ENCODE measurements at places on chromosomes 4 and X.

DNA sequence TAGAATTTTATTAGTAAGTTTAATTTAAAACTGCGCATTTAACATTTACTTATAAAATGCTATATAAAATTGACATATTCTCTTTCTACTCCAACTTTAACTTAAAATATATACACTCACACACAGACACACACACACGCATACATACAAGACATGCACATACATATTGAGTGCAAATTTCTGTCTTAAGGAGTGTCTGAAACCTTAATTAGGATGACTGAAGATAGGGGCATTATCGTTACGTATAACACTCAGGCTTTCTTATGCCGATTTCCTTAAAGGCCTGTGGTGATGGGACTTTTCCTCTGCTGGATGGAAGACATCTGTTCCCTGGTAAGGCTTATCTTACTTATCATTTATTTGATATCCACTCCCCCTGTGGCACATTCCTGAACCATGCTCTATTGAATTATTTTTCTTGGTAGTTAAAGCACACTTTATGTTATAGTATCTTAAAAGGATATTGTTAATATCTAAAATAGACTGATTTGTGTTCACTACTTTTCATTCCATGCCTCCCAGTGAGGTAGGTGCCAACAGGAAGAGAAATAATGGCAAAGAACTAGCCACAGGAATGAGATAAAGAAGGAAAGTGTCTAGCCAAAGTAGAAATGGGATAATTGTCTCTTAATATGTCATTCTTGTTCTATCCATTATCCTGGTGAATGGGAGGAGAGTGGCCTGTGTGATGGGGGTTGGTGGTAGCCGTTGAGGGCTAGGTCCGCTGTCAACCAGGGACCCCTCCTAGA is 92.9 kb upstream of the GPRIN3 start:
- no peak for DNase-seq

- DNase-seq = no peak
Measured at GRCh38 chr4:35506161-35506560, 738.2 kb downstream of the ARAP2 start.

DNA sequence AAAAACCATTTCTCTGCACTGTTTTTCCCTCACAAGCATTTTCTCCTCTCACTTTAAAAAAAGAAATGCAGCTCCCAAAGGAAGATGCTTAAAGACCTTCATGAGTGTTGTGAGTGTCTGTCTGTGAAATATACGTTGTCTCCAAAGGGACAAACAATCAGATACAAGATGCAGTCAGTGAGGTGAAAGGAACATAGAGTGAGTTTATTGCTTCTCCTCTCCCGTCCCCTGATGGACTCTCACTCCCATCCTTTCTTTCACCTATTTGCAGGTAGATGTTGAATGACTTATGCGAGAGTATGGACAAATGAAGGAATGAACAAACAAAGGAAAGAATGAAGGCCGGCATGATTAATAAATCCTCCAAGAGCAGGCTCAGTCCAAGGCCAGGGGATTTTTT is 561.2 kb upstream of the DIPK2B start:
- no peak for DNase-seq

DNA sequence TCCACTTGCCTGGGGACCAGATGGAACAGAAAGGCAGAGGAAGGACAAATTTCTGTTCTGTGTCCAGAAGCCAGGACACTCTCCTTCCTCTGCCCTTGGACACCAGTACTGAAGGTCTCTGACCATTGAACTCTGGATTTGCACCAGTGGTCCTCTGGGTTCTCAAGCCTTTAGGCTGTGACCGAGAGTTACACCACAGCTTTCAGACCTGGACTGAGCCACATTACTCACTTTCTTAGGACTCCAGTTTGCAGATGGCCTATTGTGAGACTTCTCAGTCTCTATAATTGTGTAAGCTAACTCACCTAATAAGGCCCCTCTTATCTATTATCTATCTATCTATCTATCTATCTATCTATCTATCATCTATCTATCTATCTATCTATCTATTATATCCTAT is 295.3 kb upstream of the GALNTL6 start:
- no peak for DNase-seq

GRCh38 chr4:42673082-42673425 is 16.1 kb upstream of the ATP8A1 start:
- no peak for DNase-seq

DNA sequence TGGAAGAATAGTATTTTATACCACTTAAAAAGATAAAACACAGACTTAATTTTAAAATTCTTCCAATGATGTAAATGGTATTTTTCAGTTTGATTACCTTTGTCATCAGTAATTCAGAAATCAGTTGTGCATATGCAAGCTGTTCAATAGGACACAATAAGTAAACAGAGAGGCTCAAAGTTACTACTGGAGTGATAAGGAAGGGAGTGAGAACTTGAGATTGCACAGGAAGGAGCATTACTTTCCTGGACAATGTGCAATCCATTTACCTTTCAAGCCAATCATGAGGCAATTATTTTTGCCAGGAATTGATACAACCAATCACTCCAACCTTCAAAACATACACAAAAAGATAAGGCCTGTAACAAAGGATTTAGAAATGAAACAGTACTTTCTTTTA is 1024.3 kb downstream of the RAPGEF2 start:
- DNase-seq = no peak

DNA sequence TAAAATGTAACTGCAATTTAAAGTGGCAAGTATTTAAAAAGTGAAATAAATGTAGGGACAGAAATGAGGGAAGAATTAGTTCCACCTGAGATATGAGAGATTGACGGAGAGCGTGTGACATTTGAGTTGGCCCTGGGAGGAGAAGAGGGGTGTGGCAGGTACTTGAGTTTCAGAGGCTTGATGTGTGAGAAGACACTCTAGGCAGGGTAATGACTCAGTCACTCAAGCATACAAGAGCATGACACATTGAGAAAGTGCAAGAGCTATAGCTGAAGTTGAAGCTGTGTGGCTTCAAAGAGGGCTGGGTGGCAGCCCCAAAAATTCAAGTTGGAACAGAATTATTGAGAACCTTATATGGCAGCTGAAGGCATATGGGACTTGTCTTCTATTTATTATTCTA is 420.5 kb downstream of the SLITRK2 start:
- no peak for DNase-seq

DNA sequence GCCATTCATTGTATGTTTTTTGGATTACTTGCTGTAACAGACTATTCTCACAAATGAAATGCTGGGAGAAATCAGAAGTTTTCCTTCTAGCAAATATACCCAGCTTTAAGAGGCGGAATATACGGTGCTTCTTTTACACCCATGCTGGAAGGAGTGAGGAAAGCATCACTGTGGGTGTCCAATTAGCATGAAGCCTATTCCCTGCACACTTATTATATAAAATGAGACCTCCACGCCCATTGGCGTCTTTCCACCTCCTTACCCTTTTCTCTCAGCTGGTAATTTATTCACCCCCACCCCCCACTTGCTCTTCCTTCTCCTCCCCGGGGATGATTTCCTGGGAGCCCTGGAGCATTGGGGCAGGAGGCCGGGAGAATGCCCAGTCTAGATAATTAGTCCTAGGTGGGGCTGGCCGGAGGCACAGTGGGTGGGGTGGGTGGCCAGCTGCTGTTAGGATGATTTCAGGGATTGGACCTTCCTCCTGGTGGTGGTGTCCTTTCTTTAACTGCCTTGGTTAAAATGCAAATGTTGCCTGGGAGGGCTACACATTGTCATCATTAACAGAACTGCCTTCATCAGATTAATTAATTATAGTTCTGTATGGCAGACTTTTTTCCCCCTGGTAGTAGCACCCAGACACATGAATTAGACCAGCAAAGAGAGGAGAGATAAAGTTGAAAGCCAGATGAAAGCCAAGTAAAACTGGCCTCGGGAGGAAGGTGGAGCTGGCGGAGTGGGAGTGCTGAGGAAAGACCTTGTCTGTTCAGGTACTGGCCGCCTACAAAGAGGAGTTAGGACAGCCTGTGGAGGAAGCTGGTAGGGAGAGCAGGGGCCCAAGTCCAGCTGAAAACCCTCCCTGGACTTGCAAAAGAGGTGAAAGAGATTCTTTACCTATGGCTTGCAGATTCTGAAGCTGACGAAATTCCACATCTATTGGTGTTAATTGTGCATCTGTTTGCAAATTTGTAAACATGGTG is 11.4 kb downstream of the SHROOM2 start:
- DNase-seq = no peak

DNA sequence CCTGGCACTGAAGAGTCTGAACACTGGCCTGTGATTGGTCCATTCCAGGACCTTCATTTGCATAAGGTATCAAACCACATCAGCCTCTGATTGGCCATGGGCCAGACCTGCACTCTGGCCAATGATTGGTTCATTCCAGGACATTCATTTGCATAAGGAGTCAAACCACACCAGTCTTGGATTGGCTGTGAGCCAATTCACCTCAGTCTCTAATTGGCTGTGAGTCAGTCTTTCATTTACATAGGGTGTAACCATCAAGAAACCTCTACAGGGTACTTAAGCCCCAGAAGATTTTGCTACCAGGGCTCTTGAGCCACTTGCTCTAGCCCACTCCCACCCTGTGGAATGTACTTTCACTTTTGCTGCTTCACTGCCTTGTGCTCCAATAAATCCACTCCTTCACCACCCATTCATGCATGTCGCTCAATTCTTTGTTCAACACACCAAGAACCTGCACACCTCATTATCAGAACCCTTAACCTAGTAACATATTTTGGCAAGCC is 14.2 kb upstream of the HERC5 start:
- no peak for DNase-seq

- DNase-seq = peak; percentile 12
Measured at GRCh38 chrX:115173181-115173580, 16.0 kb upstream of the RBMXL3 start.

DNA sequence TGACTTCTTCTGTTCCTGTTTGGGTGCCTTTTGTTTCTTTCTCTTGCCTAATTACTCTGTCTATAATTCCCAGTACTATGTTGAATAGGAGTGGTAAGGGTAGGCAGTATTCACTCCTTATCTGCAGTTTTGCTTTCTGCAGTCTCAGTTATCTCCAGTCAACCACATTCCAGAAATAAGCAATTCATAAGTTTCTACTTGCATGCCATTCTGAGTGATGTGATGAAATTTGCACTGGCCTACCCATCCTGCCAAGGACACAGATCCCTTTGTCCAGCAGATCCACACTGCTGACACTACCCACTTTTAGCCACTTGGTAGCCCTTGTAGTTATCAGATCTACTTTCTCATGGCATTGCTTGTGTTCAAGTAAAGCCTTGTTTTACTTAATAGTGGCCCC is 971.6 kb upstream of the INTU start:
- no peak for DNase-seq

All from NCI-H524 (cell line).